Tongue (tissue), 3 donors: ENCODE measurements at places on chromosomes 4 and X. TPM values are rescaled to one million over a fixed set of nuclear protein-coding genes. Genes with fewer than 3 reads are reported as not detected.

GLOD5 gene
- not detected for total RNA-seq

HERC3 gene
- total RNA-seq: 51.9 TPM

OGT gene
- total RNA-seq: 194 TPM

DMD gene
- 304 TPM for total RNA-seq
